ENCODE measurements at places on chromosomes 5 and 9.

DNA sequence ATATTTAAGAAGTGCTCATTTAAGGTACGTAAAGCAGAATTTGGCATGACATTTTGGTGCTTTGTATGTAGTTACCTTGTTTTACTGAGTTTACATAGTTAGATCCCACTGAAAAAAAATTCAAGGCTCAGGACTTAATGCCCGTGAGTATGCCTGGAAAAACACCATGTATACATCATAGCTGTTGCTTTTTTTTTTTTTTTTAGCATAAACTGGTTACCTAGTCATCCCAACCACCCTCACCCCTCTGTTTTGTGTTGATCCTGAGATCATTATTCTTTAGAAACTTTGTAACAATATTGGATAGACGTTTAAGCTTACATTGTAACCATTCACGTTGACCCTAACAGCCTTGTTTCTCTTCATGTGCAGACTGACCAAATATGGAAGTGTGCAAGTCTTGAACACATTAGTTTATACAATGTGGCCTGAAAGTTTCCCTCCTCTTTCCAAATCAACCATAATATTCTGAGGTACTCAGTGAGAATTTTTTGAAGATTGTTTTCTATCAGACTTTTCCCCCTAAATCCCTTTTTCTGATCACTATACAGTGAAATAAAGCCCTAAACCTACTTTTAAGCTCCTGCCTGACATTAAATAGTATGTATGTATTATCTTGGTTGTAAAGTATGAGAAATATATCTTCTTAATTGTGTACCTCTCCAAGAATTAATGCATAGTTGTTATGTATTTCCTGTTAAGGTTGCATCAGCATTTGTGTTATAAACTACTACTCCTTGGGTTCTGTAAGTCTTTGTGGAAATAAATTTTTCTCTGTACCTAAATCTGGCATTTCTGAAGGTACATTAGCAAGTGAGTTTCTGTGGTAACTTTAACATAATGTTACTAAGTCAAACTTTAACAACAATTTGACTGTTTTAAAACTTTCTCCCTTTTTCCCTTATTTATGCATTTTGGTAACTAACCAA is 4.4 kb downstream of the RABGAP1 start:
- DNase-seq, result no peak

- DNase-seq, result no peak
Observed at GRCh38 chr5:82335806-82336205, 57.7 kb upstream of the RPS23 start.

DNA sequence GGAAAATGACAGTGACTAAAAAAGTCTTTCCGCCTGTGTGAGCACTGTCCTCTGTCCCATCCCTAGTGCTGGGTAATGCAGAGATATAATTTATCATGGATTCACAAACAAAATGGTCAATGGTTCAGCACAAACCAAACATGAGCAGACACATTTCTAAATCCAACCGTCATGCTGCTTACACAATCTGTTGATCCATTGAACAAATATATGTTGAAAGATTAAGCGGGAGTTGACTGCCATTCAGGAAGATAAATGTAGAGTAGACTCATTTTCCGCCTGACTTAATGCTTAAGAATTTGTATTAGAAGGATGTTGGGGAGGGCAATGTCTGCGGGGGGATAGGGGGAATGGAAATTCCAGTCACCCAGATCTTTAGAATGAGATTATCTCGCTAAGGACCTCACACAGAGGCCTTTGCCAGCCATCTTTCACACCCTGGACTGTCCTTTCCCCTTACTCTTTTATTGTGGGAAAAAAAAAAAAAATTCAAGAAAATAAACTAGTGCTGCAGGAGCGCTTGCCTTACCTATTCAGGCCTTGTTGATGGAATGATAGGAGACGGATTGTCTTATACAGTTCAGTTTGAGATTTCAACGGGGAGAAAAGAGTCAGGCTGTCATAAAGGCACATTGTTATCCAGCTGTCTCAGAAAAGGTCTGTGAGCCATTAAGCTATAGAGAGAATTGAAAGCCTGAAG is 153.7 kb downstream of the TLE1 start:
- no peak for DNase-seq

DNA sequence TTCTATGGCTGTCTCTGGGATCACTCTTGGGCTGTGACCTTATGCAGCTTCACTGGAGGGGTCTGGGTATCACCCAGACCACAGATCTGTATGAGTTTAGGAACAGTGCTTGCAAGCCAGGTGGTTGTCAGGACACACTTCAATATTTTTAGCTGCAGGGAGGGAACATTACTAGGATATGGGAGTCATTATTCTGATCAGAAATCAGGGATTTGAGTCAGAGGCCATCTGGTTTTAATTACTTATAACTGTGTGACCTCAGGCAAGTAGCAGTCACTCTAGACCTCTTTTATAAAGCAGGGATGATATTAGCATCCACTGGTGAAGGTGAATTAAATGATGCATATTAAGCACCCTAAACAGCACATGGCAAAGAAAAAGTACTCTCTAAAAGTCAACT is 60.1 kb upstream of the NMUR2 start:
- DNase-seq, result no peak

DNA sequence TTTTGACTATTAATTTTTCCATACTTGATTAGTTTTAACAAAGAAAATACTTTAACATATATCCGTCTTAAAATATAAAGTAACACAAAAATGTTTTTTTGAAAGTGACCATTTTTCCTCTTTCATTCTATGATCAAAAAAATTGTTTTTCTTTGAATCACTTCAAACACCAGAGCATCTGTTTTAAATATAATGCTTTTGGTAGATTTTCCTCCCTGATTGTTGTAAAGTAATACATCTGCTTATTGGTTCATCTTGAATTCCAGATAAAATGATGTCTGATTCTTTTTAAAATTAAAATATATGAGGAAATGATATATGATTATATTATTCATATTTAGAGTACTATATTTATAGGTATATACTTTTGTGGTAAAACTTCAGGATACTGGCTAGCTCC is 76.2 kb upstream of the LPAR1 start:
- no peak for DNase-seq

- DNase-seq, result no peak
Observed at GRCh38 chr5:39193553-39194465, 25.6 kb downstream of the FYB1 start.

DNA sequence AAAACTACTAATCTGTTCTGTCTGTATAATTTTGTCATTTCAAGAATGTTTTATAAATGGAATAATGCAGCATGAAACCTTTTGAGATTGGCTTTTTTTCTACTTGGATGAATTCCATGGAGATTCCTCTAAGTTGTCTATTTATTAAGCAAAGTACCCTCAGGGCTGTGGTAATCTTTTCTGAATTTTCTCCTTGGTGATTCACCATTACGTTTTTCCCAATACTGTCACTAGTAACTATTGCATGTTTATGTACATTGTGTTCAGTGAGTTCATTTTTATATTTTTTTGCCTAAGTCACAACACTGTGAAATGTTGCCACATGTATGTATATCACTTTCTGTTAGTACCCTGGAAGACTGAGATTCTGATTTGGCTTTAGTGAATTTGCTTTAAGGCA is 177.0 kb upstream of the GRIN3A start:
- DNase-seq, result no peak

DNA sequence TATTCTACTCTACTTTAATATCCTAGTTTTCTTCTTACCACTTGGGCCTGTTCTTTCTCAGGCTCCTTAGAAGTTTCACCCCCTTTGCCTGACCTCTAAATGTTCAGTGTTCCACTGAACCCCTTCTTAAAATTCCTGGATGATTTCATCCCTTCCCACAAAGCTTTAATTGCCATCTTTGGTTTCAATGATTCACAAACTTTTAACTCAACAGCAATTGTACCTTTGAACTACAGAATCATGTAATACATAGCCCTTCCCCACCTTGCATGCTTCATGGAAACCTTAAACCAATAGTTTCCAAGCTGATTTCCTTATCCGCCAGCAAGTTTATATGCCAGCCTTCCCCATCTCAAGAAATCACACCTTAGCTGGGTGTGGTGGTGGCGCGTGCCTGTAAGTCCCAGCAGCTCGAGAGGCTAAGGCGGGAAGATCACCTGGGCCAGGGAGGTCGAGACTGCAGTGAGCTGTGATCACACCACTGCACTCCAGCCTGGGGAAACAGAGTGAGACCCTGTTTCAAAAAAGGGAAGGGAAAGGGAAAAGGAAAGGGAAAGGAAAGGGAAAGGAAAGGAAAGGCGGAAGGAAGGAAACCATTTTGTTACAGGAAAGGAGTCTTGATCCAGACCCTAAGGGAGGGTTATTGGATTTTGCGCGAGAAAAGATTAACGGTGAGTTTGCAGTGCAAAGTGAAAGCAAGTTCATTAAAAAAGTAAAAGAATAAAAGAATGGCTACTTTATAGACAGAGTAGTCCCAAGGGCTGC is 1023.7 kb upstream of the DMAC1 start:
- no peak for DNase-seq

DNA sequence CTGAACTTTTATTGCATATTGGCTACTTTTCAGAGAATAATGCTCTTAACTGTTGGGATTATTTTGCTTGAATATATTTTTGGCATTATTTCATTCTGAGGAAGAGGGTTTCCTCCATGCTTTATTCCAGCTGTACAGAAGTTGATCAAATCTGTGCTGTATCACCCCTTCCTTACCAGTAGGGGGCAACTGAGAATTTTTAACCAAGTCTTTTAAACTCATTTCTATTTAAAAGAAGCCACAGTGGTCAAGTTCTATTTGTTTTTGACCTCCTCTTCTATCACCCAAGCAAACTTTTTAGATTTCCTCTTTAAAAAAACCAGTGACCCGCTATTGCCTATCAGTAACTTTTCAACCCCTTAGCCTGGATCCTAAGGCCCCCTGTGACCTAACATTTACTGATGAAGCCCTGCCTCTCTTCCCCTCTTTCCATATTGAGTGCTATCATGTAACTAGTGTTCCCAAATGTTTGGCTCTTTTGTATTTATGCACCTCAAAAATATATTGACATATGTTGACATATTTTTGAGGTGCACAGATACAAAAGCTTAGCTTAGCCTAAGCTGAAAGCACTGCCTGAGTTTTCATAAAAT is 80.6 kb downstream of the FBXO4 start:
- peak; percentile 1 for DNase-seq

DNA sequence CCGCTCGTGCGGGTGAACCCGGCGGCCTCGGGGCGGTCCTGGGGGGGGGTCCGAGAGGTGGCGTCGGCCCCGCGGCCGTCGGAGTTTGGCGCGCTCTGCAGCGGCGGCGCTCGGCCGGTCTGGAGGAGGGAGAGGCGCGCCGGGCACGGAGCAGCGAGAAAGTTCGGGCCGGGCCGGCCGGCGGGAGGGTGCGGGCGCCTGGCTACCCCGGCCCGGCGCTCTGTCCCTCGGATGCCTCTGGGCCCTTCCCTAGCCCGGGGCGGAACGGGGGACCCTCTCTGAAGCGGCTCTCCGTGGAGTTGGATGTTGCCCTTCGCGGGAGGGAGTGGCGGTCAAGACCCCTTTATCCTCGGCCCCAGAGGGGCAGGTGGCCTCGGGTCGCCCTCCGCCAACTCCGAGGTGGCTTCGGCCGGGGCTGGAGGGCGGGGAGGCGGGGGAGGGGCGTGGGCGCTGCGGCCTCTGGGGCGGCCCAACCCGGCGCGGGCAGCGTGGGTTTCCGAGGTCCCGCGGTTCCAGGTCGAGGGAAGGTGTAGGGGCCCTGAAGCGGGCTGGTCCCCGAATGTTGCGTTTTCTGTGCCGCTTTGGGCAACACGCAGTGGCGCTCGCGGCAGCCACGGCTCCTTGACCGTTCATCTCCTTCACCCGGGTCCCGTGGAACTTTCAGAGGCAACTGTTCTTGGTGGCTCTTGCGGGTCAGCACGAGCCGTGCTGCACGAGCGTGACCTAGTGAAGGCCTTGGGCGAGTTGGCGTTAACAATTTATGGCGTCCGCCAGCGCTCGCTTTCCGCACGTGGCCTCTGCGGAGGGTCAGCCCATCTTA is 290.5 kb downstream of the DOCK8 start:
- DNase-seq, result peak; percentile 26

- DNase-seq, result no peak
Observed at GRCh38 chr5:17897776-17898175, 263.5 kb downstream of the TAF11L14 start.

DNA sequence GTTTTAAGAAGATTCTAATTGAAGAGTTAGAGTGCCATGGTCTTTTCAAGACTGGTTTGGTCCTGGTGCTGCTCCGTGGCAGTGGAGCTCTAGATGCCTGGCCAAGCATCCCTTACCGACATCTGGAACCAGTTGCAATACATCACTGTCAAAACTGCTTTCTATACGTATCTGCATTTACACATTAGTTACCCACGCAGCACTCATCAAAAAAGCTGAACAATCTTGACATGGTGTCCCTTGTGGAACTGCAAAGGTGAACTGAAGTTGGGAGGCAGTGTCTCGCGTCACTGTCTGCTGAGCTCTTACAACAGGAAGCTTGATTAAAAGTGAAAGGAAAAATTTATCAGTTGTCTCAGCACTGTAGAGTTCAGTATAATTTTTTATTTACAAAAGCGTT is 82.6 kb downstream of the PBX3 start:
- no peak for DNase-seq
